ENCODE measurements at places on chromosomes 1 and 21.

DNA sequence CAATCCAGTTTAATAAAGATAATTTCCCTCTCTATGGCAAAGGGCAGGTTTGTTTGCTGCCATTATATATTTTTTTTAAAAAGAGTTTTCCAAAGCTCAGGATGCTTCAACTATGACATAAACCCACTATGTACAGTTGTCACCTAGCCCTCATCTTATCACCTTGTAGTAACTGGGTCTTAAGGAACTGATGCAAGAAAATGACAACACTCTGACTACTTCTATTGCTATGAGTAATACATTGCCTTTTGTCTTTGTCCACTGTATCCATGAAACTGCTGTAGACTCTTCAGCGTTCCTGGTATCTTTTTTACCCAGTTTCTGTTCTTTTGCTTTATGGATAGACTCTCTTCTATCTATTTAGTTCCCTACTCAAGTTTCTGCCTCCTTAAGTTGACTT, 586.5 kb downstream of the NEGR1 start:
- no peak for DNase-seq

DNA sequence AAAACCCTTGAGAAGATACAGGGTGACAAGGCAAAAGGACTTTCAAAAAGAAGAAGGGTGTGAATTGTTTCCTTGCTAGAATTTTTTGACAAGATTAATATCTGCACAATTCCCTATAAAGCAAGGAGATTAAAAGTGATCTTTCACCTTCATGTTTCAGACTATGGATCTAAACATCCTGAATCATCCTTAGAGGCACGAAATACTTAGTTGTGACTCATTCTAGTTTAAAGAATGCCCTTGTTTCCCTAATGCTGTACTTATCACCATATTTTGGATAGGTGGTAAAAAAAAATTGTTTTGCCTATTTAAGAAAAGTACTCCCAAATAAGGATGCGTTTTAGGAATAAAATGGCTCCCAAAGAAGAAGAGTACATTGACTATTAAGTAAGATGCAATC, 415.1 kb downstream of the LRRIQ3 start:
- DNase-seq = no peak

GRCh38 chr21:25369524-25370300, 237.6 kb downstream of the MRPL39 start:
- DNase-seq = no peak

DNA sequence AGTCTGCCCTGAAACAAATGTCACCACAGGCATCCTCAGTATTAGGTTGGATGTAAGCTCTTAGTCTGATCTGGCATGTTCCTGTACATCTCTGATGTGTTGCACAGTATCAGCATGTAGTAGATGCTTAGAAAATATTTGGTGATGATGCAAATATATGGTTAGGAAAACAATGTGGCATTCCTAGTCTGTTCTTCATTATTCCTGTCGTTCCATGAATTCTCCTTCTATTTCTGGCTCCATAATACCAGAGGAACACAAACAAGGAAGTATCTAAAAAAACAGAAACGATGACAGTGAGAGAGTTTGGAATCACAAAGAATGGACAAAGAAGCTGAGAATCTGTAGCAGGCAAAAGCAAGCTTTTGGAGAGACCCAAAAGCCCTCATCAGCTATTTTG, 236.6 kb downstream of the HHAT start:
- DNase-seq = no peak

GRCh38 chr21:41965045-41965444, 11.2 kb upstream of the C2CD2 start:
- no peak for DNase-seq

DNA sequence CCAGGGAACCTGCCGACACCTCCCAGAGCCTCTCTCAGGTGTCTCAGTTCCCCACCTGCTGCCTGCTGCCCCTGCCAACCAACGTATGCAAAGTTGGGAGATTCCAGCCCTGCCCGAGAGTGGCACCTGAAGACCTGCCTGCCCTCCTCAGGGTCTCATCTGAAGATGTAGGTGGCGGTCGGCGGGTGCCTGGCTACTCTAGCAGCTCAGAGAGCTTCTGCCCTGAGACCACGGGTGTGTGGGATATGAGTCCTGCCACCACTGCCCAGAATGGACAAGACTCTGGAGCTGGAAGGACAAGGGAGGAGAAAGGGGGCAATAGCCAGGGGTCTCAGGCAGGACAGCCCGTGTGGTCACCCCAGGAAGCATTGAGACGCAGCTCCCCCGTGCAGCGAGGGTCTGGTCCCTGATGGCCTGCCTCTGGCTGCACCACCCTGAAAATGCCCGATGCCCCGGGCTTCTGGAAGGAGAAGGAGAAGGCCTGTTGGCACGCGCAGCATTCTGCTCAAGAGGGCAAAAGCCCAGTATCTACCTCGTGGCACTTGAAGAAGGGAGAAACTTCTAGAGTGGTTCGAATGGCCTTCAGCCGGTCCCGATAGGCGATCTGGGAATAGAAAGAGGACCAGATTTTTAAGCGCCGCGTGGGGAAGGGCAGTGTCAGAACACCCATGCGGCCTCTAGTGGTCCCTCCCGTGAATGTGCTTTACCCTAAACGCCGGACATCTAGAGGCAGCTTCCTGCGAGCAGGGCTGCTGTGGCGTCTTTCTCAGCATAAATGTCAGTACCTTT, 88.8 kb downstream of the STUM start:
- no peak for DNase-seq

DNA sequence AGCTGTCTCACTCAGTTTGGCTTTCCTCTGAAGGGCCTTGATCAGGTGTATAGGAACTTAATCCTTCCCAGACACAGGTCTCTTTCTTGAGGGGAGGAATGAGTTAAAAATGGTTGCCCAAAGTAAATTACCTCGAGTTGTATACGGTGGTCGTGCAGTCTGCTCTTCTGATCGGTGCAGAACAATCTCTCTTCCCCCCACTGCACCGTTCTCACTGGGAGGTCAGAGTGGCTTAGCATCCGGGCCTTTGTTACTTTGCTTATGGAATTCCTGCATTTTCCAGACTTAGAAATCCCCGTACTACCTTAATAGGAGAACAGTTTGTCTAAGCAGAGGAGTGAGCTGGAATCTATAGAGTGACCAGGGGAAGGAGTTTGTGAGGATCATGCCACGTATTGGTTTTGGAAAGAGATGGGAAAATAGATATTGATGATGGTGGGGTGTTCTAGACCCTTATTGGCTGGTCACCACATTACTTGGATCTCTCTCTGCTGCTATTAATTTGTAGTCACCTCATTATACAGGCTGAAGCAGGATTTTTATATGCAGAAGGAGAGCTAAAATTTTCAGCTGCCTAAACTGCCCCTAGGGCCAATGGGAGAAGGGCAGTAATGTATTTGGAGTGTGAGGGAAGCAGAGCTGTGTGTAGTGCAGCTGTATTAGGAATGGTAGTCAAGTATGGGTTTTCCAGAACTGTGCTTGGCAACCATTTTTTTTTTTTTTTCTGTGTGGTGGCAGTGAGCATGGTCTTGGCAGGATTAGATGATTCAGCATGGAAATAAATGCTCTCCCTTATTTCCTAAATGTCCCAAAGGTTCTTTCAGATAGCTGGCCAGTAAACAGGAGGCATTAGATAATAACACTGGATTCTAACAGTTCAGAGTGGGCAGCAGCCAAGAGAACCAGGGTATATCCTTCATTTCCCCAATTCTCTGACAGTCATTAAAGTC, 81.5 kb downstream of the NDUFS5 start:
- no peak for DNase-seq

- peak; percentile 59 for DNase-seq
Measured at GRCh38 chr1:236471653-236472052, 52.1 kb upstream of the LGALS8 start.

DNA sequence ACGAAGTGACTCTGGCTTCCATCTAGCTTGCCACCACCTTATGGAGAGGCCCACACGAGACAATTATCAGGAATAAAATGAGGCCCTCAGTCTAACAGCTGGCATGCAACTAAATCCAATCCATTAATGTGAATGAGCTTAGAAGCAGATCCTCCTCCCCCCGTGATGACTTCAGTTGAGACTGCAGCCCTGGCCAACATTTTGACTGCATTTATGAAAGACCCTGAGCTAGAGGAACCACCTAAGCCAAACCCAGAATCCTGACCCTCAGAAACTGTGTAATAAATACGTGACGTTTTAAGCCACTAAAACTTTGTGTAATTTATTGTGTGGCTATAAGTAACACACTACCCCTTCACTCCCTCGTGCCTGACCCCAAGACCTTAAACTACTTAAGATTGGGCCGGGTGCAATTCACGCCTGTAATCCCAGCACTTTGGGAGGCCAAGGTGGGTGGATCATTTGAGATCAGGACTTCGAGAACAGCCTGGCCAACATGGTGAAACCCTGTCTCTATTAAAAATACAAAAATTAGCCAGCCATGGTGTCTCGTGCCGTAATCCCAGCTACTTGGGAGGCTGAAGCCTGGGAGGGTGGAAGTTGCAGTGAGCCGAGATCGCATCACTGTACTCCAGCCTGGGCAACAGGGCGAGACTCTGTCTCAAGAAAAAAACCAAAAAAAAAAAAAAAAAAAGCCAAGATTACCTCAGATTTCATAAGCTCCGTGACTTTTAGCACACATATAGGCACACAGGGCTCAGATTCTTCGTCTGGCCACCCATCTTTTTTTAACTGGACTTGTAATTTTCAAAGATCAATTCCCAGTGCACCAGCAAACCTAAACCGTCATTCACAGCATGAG, 72.5 kb downstream of the ENAH start:
- DNase-seq = no peak

GRCh38 chr1:22231995-22232690, 89.2 kb upstream of the WNT4 start:
- no peak for DNase-seq

DNA sequence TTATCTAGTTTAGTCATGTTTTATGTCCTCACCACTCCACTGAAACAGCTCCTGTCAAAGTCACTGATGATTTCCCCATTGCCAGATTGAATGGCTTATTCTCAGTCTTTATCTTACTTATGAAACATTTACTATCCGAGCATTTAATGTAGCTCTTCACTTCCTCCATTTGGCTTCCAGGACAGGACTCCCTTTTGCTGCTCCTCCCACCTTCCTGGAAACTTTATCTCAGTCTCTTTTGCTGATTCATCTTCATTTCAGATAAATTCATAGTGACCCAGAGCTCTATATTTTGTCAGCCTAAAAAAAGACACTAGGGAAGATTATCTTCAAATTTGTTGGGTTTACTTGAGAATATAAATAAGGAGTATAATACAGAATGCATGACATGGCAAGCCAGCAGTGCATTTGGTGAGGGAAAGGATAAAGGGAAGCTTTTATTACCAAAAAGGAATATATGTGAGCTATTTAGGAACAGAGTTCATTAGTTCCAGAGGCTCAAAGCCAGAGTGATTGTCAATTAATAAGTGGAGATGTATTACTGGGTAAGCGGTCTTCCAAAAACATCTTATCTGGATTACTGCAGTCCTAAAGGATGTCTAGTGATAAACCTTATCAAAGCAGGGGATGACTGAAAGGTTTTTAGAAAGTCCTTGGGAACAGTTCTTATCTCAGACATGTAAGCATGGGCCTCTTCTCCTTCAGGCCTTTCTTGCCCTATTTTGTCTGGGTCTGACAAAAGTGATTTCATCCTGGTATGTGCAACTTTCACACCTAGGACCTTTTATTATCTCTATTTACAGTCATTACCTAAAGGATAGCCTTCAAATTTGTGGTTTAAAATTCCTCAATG, 25.6 kb downstream of the IL23R start:
- no peak for DNase-seq

DNA sequence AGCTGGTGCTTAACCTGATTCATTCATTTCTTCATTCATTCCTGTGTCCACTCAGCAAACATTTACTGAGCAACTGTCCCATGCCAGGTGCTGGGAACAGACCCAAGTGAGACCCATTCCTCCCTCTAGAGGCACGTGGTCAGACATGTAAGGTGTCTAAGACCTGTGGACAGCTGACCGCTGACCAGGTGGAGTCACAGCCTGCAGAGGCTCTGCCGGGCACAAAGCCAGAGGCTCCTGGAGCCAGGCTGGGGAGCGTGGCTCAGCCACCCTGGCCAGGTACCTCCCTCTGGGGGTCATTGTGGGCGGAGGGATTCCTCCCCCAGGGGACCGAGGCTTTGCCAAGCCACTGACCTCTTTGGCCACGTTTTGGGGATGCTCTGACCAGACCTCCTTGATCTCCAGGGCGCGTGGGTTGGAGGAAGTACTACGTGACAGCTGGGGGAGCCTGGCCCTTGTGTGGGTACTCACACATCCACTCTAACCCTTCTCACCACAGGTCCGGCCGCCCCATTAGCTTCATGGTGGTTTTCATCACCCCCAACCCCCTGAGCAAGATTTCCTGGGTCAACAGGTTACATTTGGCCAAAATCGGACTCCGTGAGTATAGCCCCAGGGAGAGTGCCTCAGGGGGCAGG, 100.3 kb downstream of the ARHGEF10L start:
- DNase-seq = no peak

- DNase-seq = no peak
Measured at GRCh38 chr21:31752352-31752751, 20.4 kb upstream of the SCAF4 start.

- DNase-seq = peak; percentile 98
Measured at GRCh38 chr1:156852418-156852874, 6.5 kb downstream of the INSRR start.

GRCh38 chr1:228862542-228863505, 127.5 kb downstream of the RHOU start:
- no peak for DNase-seq

GRCh38 chr1:30872033-30872947, 36.3 kb downstream of the SDC3 start:
- no peak for DNase-seq

DNA sequence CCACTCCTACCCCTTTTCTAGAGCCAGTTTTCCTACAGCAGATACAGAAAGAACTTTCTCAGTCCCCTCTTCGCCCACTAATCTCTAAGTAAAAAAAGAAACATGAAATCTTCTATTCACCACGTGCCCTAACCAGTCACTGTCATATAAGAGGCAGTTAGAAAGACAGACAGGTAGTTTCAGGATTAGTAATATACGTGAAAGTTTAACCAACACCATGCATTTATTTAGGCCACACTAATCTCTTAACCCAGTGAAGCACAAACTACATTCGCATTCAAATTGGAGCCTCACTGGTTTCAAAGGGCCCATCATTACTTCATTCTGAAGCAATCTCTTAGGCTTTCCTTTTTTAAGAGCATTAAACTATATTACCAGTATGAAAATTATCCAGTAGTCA, 10.1 kb downstream of the GPATCH2 start:
- no peak for DNase-seq

DNA sequence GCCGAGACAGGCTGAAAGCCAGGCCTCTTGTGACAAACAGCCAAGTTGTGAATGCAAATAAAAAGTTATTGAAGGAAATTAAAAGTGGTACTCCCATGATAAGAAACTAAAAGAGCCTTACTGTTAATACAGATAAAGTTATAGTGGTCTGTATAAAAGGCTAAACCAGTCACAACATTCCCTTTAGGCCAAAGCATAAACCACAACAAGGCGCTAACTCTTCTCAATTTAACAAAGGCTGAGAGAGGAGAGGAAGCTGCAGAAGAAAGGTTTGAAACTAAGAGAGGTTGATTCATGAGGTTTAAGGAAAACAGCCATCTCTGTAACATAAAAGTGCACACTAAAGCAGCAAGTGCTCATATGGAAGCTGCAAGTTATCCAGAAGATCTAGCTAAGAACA, 10.7 kb downstream of the C1orf105 start:
- DNase-seq = no peak
